ENCODE measurements at places on chromosomes 2 and 18.

DNA sequence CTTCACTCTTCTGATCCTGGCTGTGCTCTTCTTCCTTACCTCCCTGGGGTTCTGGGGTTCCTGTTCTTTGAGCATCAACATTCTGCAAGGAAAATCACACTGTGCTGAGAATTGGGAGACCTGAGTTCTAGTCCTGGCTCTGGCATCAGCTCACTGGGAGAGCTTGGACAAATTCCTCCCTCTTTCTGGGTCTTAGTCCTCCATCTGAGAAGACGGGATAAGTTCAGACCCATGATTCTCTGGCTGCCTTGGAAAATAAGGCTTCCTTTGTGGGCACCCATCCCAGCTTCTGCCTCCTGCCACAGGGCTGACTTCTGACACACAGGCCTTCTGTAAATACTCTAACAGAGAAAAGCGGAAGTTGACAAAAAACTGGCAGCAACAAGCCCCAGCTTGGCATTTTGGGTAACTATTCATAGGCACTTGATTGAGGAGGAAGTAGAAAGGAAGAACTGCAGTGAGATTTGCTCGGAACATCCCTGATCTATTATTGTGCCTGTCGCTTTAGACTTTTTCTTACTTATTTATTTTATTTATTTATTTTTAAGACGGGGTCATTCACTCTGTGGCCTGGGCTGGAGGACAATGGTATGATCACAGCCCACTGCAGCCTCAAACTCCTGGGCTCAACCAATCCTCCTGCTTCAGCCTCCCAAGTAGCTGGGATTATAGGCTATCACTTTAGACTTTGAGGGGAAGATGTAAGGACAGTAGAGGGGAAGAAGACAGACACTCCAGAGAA, 7.9 kb downstream of the PCBP1 start:
- no peak for DNase-seq

- DNase-seq, result no peak
Observed at GRCh38 chr18:47247416-47248114, 3.9 kb downstream of the SKOR2 start.

- DNase-seq, result no peak
Observed at GRCh38 chr2:239612133-239612532, 211.3 kb upstream of the HDAC4 start.

DNA sequence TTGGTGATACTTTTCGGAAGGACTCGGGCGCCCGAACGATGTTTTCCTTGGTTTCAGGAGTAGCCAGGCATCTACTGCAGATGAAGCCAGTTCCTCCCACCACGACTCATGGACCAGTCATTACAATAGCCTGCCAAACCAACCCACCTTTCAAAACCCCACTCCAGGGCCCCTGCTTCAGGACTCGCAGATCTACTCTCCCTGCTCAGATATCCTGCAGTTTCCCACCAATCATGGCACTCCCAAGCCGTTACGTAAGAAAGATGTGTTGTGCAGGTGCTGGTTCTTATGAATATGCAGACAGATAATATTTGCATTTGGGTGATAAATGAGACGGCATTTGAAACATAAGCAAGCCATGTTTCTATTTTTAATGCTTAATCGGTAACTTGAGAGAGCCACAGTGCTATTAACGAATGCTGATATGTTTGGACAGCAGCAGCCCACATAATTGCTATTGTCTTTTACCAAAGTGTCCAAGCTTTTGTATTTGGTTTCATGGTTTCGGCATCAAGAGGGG, 3.5 kb upstream of the CYS1 start:
- DNase-seq, result no peak

DNA sequence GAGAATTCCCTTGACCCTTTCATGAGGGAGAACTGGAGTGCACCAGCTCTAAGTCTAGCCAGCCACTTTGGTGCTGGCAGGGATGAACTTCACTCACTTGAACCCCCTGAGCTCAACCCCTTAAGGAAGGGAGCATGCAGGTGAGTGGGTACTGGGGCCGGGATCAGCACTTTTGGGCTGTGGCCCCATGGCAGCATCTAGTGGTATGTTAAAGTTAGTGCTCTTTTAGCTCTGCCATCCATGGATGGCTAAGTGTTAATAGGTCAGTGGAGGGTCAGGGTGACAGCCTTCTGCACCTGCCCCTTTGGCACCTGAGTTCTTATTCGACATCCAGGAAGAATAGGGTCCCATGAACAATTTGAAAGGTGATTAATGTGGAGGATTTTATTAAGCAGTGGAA, 689.0 kb upstream of the FSHR start:
- DNase-seq, result no peak

GRCh38 chr2:168422584-168422983, 33.5 kb upstream of the CERS6 start:
- DNase-seq, result no peak

- no peak for DNase-seq
Observed at GRCh38 chr18:14179306-14179705, 47.1 kb upstream of the ZNF519 start.

DNA sequence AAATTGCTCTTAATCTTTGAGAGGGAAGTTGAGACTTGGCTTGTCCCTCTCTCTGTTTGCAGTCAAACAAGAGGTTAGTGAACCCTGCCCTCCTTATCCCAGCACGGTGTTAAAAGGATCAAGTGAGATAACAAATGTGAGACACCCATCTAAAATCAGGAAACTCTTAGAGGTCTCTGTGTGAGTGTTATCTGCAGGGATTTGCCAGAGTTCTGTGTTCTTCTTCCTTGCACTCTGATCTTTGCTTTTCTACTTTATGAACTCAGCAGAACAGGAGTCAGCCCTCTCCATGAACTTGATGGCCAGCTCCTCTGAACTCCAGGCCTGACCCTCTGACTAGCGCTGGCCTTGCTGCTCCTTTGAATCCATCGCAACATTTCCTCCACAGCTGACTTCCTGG, 123.8 kb downstream of the NCKAP5 start:
- no peak for DNase-seq

DNA sequence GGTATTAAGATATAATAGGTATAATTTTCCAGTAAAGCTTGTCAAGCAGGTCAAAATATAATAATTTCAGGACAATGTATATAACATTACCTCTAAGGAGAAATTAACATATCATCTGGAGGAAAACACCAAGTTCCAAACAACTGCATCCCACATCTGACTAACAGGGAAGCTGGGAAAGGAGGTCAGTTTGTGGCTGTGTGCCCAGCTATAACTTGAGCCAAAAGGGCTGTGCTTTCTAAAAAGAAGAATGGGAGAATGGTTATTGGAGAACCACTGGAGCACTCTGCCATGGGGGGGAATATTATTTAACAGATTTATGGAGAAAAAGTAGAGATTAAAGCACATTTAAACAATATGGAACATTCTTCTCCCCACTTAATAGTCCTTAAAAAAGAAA, 390.6 kb upstream of the PKDCC start:
- DNase-seq, result no peak

DNA sequence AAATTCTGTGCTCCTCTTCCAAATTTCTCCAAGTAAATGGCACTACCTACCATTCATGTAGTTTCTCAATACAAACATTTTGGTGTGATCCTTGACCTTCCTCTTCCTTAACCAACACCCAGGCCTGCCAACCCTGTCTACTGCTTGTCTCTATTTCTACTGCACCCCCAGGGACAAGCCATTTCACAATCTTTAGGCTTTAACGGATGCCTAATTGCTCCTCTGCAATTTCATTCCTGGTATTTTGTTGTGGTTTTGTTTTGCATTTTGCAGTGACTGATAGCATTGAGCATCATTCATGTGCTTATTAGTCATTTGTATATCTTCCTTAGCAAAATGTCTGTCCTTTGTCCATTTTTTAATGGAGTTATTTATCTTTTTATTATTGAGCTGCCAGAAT, 10.0 kb downstream of the FAP start:
- DNase-seq, result no peak

- DNase-seq, result no peak
Observed at GRCh38 chr2:168211664-168212163, 35.7 kb downstream of the STK39 start.

DNA sequence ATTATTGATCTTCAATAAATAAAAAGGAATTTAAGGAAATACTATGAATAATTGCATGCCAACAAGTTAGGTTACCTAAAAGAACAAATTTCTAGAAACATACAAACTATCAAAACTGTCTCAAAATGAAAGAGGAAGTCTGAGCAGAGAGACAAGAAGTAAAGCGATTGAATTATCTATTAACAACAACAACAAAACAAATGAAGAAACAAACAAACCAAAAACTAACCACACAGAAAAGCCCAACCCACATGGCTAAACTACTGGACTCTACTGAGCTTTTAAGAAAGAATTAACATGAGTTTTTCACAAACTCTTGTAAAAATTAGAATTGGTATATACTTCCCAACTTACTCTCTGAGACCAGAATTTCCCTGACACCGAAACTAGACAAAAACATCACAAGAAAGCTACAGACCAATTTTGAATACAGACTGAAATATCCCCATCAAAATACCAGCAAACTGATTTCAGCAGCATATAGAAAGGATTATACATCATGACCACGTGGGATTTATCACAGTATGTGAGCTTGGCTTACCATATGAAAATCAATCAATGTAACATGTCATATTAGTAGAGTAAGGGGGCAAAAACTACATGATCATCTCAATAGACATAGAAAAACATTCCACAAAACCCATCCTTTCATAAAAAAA, 16.6 kb upstream of the GALNT1 start:
- DNase-seq, result no peak

- no peak for DNase-seq
Observed at GRCh38 chr2:47043142-47043890, 111.8 kb downstream of the STPG4 start.

DNA sequence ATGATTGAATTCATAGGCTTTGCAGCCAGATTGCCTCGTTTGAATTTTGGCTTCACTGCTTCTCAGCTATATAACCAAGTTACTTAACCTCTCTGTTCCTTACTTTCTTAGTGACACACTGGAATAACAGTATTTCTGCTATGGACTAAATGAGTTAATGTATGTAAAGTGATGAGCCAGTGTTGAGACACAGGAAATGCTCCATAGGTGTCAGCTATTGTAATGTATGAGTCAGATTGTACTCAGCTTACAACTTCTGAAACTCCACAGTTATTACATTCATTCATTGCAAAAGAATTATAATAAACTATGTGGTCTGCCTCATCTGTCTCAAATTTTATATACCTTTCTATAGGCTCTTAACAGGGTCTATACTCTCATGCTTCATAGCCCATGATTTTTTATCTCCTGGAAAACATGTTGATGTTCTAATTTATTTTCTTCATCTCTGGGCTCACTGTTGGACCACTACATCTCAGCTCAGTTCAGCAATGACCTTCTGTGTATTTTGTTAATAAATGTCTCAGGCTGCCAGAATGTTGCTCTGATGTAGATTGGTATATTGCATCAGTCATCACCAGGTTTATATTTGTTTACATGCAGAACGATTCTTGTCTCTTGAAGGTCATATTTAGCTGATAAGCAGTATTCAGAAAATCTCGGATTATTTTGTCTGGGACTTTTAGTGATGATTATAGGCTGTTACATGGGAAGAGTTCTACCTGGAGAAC, 76.2 kb downstream of the MAP3K20 start:
- no peak for DNase-seq

DNA sequence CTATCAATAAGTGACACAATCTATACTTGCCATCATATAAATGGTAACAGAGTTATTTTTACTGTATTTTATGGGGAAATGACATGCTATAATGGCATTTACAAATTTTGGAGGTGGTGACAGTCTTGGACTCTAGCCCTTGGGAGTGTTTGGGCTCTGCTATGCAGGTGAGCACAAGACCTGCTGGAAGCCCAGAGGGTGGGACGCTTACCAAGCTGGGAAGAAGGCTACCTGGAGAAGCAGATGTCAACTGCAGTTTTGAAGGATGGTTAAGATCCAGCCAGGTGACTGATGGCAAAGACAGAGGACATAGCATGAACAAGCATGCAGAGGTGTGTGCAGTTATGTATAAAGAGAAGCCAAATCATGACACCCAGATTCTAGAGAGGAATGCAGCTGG, 346.9 kb downstream of the MYCN start:
- no peak for DNase-seq

- DNase-seq, result no peak
Observed at GRCh38 chr2:85601771-85602475, 575 bp downstream of the TMEM150A start.

GRCh38 chr2:174180165-174180724, 68.1 kb downstream of the OLA1 start:
- no peak for DNase-seq

DNA sequence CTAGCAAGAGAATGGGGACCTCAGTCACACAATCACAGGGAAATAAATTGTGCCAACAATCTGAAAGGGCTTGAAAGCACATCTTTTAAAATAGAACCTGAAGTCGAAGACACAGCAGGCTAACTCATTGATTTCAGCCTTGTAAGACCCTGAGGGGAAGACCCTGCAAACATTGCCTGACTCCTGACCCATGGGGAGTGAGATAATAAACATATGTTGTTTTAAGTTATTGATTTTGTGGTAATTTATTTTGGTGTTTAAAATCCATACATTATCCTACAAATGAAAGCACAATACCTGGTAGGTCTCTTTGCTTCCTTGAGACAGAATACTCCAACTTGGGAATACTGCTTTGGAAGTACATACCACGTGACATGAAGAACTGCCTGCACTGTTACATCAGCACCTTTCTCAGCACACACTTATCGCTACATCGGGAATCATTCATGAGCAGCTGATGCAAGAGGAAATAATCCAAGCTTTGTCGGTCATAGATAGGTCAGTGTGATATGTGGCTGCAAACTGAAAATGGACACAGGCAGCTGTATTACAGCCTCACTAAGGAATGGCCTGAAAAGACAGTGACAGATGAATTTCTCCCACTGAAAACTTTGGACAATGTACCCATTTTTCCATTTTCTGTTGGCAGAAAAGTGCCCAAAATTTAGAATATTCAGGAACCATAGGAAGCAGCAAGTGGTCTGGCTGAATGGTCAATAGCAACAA, 494.5 kb upstream of the MAP2 start:
- no peak for DNase-seq

GRCh38 chr2:54275541-54275940, 19.5 kb upstream of the TSPYL6 start:
- no peak for DNase-seq

DNA sequence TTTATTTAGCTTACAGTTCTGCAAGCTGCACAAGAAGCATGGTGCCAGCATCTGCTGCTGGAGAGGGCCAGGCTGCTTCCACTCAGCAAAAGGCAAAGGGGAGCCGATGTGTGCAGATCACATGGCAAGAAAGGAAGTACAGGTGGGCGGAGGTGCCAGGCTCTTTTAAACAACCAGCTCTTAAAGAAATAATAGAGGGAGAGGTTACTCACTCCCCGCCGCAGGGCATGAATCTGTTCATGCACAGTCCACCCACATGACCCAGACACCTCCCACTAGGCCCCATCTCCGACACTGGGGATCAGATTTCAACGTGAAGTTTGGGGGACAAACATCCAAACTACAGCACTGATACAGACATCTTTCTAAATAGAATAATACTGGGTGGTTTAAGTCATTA, 105.8 kb downstream of the MTCL1 start:
- DNase-seq, result no peak

- DNase-seq, result no peak
Observed at GRCh38 chr2:135948141-135948540, 37.3 kb downstream of the DARS1 start.

Data from activated CD4-positive, CD25-positive, alpha-beta regulatory T cell (primary cell).